GM12878 (cell line): ENCODE measurements at places on chromosomes 11 and 22. TPM values are rescaled to one million over a fixed set of nuclear protein-coding genes. Genes with fewer than 3 reads are reported as not detected.

Gene TTC9C
- 40.4 and 42.0 TPM in 2 replicates for total RNA-seq

Gene RHOD
- total RNA-seq, result 2.2 and 2.6 TPM in 2 replicates

Gene CST6
- total RNA-seq, result not detected in 2 replicates

Gene APOBEC3F
- 29.1 and 30.6 TPM in 2 replicates for total RNA-seq

Gene TCN2
- 10.3 and 11.0 TPM in 2 replicates for total RNA-seq

Gene TIMP3
- 0.40 and 0.74 TPM in 2 replicates for total RNA-seq

Gene OR10D3
- not detected in 2 replicates for total RNA-seq

Gene SYT13
- not detected in 2 replicates for total RNA-seq

Gene APOA4
- total RNA-seq, result not detected in 2 replicates

Gene DGKZ
- total RNA-seq, result 69.3 and 78.4 TPM in 2 replicates

- H3K27me3 ChIP-seq, result no peaks in the 10 kb centered on the region
- no peak for DNase-seq
- H3K36me3 ChIP-seq, result no peaks in the 10 kb centered on the region
- H3K4me1 ChIP-seq, result peaks cover 12% of the 10 kb centered on the region
- H3K27ac ChIP-seq, result no peak overlapping the region
These were observed 63.7 kb upstream of the EED start for GRCh38 chr11:86180851-86181250.

DNA sequence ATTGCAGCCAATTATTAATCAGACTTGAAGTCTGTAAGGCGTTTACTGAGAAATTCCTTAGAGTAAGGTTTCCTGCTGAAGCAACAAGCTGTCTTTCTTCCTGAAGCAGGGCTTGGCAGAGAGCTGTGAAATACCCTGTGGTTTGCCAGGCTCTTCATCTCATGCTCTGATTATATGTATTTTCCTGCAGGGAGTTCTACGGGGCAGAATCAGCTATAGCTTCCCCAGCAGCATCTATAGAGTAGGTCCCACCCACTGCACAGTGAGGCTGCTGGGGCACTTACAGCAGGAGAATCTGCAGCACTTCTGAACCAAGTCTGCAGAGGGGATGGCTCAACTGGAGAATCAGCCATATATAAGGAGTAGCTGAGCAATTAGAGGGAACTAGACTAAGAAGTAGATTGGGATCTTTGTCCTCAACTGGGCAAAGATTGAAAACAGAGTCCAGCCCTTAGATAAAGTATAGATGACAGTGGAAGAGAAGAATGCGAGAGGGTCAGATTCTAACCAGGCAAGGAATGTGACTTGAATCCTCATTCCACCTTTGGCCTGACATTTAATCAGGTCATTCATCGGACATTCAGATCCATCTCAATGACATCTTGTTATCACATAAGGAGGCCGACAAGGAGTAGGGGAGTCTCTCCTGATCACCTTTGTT is 37.6 kb downstream of the CNTF start:
- no peaks in the 10 kb centered on the region for H3K36me3 ChIP-seq
- no peaks in the 10 kb centered on the region for H3K4me1 ChIP-seq
- no peak overlapping the region for H3K27ac ChIP-seq
- DNase-seq, result no peak
- H3K27me3 ChIP-seq, result no peaks in the 10 kb centered on the region

DNA sequence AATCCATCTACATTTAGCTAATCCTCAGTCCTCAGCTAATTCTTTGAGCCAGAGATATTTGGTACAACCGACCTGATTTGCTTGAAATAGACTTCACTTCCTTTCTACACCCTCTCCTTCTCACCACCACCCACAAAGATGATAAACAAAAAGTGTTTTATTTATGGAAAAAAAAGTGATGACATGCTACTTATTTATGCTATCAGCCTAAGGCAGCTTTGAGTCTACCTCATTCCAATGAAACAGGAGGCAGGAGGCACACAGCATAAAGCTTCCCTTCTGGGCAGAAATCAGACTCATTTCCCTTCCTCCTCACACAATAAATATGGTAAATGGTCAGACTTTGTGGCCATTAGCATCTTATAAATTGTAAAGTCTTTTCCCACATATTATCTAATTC is 325.7 kb downstream of the SOX6 start:
- H3K4me3 ChIP-seq, result no peak overlapping the region
- DNase-seq, result no peak
- no peaks in the 10 kb centered on the region; the same call in 1 of the 2 replicates for H3K27me3 ChIP-seq
- no peak overlapping the region for H3K27ac ChIP-seq

- H3K27me3 ChIP-seq, result no peaks in the 10 kb centered on the region
- no peak for DNase-seq
- H3K36me3 ChIP-seq, result peaks cover 5% of the 10 kb centered on the region; the same call in 1 of the 2 replicates
- peaks cover 10% of the 10 kb centered on the region for H3K4me1 ChIP-seq
- H3K27ac ChIP-seq, result no peak overlapping the region
These were observed 7.9 kb downstream of the ASPHD2 start for GRCh38 chr22:26436903-26437515.

DNA sequence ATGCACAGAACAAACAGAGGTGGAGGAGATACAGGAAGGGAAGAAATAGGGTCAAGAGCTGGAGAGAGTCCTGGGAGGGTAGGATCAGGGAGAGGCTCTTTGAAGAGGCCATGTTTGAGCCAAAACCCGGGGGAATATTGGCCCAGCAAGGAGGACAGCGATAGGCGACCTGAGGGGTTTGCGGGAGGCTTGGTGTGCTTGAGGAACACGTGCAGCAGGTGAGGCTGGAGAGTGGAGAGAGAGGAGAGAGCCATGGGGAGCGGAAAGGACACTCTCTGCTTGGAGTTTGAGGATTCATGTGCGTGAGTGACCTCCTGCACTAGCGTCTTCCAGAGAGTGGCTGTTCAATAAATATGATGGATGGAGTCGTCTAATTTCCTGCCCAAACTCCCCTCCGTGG is 4.7 kb upstream of the B3GAT1 start:
- DNase-seq, result no peak
- no peaks in the 10 kb centered on the region for H3K36me3 ChIP-seq
- H3K4me1 ChIP-seq, result no peaks in the 10 kb centered on the region
- no peak overlapping the region for H3K4me3 ChIP-seq
- H3K27ac ChIP-seq, result no peak overlapping the region

DNA sequence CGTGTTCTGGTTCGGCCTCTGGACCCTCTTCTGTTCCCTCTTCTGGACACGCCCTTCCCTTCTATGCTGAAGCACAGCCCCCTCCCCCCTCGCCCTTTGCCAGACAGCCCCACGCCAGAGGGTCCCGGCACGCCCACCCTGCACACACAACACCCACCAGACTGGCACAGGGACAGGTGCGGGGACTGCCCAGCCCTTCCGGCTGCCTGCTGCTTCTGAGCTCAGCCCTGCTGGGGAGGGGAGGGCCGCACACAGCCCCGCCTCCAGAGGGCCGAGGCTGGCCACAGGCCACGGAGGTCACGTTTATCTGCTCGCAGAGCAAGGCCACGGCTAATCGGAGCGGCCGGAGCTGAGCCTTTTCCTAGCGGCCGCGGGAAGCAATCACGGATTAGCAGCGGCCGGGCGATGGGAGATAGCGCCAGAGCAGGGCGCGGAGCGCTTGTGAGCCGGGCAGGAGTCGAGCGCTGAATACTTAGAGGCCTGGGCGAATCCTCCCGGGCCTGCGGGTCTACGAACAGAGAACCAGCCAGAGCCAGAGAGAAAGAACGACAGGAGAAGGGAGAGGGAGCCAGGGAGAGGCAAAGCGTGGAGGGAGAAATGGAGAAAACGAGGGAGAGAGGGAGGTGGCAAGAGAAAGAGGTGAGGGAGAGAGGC is 21.5 kb downstream of the OTUB1 start:
- no peaks in the 10 kb centered on the region; the same call in 1 of the 2 replicates for H3K27me3 ChIP-seq
- no peaks in the 10 kb centered on the region for H3K4me1 ChIP-seq
- no peak overlapping the region for H3K4me3 ChIP-seq
- no peak for DNase-seq
- no peaks in the 10 kb centered on the region for H3K36me3 ChIP-seq
- H3K27ac ChIP-seq, result no peak overlapping the region

DNA sequence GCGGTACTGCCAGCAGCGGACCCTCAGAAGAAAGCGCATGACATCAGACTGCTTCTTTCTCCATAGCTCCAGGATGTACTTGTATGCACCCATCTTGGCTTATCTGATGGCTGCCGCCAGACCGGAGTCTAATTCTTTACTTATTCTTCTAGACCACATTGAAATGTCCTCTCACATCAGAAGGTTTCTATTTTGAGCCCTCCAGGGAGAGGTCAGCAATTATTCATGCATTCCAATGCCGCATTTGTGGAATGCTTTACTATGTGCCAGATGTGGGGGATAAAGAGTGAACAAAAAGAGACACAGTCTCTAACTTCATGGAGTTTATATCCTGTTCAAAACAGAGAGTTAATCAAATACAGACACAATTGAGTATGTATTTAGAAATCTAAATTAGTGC is 230.1 kb downstream of the MIAT start:
- H3K27me3 ChIP-seq, result no peaks in the 10 kb centered on the region
- no peaks in the 10 kb centered on the region for H3K36me3 ChIP-seq
- H3K4me1 ChIP-seq, result no peaks in the 10 kb centered on the region
- DNase-seq, result no peak

DNA sequence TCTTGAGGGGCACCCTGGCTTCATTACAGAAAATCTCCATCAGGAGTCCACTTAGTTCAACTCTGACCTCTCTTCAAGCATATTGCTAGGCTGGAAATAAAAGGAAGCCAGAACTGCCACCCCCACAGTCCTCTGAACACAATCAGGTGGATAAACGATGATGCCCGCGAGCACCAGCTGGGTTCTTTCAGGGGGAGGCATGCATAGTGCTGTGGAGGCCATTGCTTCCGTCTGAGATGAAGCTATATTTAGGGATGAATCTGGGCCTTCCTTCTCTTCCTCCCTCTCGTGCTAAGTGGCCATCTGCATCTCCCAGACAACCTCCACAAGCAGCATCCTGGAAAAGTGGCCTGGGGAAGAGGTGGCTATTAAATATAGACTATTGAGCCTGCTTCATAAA is 3.9 kb upstream of the MICAL2 start:
- H3K27ac ChIP-seq, result no peak overlapping the region
- H3K4me3 ChIP-seq, result no peak overlapping the region
- no peaks in the 10 kb centered on the region for H3K36me3 ChIP-seq
- H3K4me1 ChIP-seq, result no peaks in the 10 kb centered on the region; the same call in 1 of the 2 replicates
- H3K27me3 ChIP-seq, result peaks cover 2% of the 10 kb centered on the region; the same call in 1 of the 2 replicates
- DNase-seq, result no peak

DNA sequence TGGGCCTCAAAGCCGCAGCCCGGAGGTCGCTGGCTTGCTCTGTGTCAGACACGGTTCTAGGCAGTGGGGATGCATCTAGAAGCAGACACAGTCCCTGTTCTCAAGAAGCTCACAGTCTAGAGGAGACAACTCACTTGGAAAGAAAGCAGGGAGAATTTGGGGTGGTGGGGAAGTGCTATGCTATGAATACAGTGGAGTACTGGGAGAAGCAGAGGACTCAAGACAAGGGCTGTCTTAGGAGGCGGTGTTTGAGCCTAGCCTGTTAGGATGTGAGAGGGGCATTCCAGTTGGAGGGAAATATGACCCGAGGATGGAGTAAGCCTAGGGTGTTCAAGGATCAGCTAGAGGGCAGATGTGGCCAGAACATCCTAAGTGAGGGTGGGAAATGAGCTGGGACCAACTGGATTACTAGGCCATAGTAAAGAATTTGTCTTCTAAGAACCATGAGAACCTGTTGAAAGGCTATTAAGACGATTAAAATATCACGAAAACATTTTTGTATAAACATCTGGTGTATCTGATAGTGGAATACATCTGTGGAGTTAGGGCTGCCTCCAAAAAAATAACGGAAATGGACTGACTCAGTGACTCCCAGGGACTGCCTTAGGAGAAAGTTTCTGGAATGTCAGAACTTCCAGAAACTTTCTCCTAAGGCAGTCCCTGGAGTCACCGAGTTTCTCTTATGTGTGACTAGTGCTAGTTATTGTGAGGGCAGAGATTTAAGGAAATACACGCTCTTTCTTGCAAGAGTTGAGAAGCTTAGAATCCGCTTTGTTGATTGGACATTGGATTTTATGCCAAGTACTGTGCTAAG is 1.1 kb upstream of the PITPNB start:
- peak overlapping the region; percentile 80 for H3K4me3 ChIP-seq
- H3K27me3 ChIP-seq, result no peaks in the 10 kb centered on the region
- no peak for DNase-seq
- H3K36me3 ChIP-seq, result no peaks in the 10 kb centered on the region
- no peaks in the 10 kb centered on the region for H3K4me1 ChIP-seq
- peak overlapping the region; percentile 96 for H3K27ac ChIP-seq

DNA sequence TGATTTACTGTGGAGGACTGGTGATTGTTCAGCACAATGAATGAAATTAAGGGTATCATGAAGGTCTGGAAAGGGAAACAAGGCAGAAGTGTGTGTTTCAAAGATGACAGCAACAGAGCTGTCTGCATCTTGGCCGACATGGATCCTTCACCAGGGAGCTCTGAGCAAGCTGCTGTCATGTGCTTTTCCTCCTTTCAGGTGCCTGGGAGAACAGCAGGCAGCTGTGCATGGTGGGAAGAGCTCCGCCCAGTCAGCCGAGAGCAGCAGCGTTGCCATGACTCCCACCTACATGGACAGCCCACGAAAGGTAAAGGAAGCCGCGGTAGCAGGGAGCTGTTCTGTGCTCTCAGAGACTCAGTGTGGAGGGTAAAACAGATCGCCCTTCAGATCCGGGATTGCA is 87.1 kb upstream of the YWHAH start:
- DNase-seq, result no peak
- peaks cover 20% of the 10 kb centered on the region for H3K36me3 ChIP-seq
- H3K27me3 ChIP-seq, result no peaks in the 10 kb centered on the region
- H3K4me3 ChIP-seq, result no peak overlapping the region
- H3K4me1 ChIP-seq, result no peaks in the 10 kb centered on the region
